Stimulated activated CD8-positive, alpha-beta memory T cell treated with anti-CD3 and anti-CD28 coated beads, Interleukin-7, amount 100 ng/mL, for 1 hour (primary cell): ENCODE measurements at places on chromosomes 11 and 22.

- no peak for DNase-seq
Measured at GRCh38 chr22:23060612-23061400, 9.5 kb upstream of the GNAZ start.

- no peak for DNase-seq
Measured at GRCh38 chr11:17014833-17015626, 816 bp upstream of the PLEKHA7 start.

DNA sequence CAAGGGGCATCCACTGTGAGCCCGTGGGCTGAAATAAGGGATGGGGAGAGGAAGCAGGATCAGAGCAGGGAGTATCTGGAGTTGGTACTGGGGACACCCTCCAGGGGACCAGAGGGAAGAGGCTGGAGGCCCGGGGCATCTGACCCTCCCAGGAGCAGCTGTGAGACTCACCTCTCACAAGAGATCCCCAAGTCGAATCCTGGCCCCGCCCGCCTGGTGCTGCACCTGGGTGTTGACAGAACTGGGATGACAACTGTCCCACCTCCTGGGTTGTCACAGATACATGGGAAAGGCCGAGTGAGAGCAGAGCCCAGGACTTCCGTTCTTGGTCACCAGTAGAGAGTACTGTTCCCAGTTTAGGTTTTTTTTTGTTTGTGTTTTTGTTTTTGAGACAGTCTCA is 78.9 kb downstream of the CELSR1 start:
- DNase-seq, result no peak

DNA sequence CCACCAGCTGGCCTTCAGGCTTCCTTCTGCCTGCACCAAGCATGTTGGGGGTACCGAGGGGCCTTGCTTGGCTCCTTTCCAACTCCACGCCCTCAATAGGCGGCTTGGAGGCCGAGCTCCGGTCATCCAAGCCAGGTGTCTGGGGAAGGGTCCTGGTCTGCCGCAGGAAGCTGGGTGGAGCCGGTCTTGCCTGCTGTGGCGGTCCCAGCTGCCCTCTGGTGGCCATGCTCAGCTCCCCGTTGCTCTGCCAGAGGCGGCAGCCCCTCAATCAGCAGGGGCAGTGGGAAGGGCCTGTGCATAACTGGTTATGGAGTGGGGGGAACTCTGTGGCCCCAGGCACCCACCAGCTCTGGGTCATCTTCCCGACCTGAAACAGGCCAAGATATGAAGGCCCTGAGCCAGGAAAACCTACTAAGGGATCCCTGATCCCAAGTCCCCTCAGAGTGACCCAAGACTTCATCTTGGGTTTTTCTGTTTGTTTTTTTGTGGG is 3.2 kb downstream of the ARVCF start:
- DNase-seq, result peak; percentile 27

- no peak for DNase-seq
Measured at GRCh38 chr11:43779306-43779705, 98.8 kb downstream of the HSD17B12 start.

DNA sequence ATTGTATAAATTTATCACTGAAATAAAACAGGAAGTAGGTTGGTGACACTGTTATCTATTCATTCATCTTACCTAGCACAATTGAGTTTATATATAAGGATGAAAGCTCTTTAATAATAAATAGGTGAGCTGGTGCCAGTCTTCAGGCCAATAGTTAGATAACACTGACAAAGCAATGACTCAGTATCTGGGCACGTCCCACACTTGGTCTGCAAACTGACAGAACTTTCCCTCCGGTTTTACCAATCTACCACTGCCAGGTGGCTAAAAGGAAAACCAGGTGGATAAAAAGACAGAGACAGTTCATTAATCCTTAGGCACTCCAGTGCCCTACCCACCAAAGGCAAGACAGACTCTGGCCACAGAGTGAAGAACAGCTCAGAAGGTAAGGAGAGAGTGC is 17.6 kb downstream of the DDB1 start:
- no peak for DNase-seq

- no peak for DNase-seq
Measured at GRCh38 chr22:28899199-28899853, 16.0 kb downstream of the ZNRF3 start.

- DNase-seq, result no peak
Measured at GRCh38 chr11:9155930-9156329, 64.5 kb upstream of the SCUBE2 start.

- DNase-seq, result no peak
Measured at GRCh38 chr11:59201353-59201752, 11.4 kb downstream of the MPEG1 start.

DNA sequence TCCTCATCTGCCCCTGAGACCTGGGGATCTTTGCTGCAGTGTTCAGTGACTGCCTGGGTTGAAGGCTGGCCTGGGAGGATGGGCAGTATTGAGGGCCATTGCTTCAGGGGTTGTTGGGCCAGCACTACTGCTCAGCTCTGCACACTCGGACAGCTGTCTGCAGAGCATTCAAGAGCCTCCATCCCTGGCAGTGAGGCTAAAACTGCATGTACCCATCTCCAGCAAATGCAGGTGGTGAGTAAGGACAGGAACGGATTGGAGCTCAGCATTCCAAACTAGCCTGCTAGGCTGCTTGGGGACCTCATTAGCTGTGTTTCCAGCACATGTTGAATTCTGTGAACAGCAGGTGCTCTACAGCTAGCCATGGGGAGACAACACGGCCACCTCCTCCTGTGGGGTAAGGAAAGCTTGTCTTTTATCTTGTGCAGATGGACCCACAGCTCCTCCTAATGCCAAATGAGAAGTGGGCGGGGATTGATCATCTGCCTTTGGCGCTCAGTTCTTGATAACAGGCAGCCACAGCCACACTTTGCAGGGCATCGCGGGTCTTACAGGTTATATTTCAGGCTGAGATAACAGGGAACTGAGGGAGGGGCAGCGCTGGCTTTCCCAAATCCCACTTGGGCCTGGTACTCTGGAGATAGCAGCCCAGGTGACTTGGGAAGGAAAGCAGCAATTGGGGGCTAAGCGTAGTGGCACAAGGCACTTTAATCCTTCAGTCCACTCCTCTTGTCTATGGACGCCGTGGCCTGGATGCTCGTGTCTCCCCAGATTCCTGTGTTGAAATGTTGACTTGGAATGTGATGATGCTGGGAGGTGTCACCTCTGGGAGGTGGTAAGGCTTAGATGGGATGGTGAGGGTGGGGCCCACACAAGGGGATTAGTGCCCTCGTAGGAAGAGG is 254.5 kb upstream of the B3GAT1 start:
- no peak for DNase-seq

DNA sequence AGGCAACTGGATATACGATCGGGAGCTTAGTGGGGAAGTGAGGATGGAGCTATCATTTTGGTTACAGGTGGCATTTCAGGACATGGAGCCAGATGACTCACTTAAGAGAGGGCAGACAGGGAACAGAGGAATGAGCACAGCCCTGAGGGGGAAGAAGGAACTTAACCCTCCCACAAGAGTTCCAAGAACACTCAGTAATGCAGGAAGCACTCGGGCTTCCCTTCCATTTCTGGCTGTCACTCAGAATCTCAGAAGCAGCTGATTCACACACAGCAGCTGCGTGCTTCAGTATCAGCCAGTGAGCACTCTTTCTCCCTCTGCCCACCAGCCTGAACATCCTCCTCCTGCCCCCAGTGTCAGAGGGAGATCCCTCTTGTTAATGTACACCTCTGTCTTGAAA is 34.8 kb downstream of the EFCAB6 start:
- DNase-seq, result no peak

GRCh38 chr11:131307506-131307905 is 62.9 kb upstream of the NTM start:
- DNase-seq, result no peak
